NCI-H460 (cell line): ENCODE measurements at places on chromosomes 1 and 21. TPM values are rescaled to one million over a fixed set of nuclear protein-coding genes. Genes with fewer than 3 reads are reported as not detected.

GRCh38 chr1:17403081-17403480, 31.1 kb downstream of the PADI6 start:
- no peak for DNase-seq

- no peak for DNase-seq
Observed at GRCh38 chr1:5708346-5709245, 283.6 kb downstream of the NPHP4 start.

- DNase-seq: no peak
Observed at GRCh38 chr1:238205045-238205662, 314.4 kb upstream of the ZP4 start.

DNA sequence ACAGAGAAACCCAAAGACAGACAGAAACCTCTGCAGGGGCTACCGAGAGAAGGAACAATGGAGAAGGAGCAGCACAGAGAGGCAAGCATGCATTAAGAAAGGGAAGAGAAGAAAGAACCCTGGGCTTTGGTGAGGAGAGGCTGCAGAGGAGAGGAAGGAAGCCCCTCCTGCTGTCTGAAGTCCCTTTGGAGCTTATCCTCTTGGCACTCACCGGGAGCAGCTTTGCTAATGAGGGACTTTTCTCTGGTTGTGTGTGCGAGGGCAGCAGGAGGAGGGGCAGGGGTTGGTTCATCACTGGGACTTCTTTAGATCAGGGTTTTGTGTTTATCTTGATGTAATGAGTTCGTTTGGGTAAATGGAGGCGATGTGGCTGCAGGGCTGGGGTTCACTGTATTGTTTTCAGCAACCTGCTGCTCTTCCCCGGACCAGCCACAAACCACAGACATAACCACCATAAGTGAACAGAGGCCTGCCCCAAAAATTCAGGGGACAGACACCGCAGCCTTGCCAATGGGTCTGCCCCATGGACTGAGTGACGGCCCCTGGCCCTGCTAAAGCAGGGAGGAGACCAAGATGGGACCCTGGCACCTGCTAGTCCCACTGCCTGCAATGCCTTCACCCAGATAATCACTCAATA, 100.6 kb downstream of the KCND3 start:
- DNase-seq: no peak

DNA sequence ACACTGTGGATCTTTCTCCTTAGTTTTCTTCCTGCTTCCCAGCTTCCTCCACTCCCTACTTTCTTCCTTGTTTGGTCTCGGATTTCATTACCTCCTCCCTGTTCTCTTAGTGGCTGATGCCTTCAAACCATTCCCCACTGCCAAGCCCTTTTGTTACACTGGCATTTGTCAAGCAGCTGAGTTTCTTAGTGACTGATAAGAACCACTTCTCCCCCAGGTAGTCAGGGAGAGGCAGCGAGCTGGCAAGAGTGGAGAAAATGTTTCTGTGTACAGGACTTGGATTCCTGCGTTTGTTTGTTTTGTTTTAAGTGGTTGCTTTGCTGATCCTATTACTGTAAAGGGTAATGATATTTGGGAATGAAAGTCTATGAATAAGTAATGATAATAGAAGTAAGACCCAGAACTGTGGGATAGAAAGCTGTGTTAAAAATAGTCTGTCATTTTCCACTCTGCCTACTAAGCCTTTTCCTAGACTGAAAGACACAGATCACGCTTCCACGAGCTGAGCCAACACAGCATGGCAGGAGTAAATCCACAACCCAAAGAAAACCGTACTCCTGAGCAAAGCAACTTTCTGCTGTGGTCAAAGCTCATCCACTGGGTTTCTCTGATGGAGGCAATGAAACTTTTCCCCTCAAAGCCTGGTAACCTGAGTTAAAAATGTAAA, 10.1 kb upstream of the SERTAD4 start:
- no peak for DNase-seq

- no peak for DNase-seq
Observed at GRCh38 chr1:43814401-43814800, 107.1 kb downstream of the ST3GAL3 start.

GRCh38 chr1:97384294-97384968, 536.4 kb downstream of the DPYD start:
- no peak for DNase-seq

DNA sequence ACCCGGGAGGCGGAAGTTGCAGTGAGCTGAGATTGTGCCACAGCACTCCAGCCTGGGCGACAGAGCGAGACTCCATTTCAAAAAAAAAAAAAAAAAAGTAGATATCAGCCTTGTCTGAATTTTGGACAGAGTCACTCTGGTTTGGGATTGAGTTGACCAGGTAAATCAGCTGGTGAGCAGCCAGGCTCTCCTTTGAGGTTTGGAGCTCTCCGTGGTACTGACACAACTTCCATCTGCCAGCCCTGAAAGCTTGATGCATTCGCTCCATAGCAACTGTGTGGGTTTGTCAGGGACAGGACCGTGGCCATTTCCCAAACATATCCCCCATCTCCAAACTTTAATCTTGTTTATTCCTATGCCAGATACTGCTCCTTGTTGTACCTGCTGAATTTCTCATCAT, 155.2 kb downstream of the DMRTA2 start:
- peak; percentile 22 for DNase-seq

DNA sequence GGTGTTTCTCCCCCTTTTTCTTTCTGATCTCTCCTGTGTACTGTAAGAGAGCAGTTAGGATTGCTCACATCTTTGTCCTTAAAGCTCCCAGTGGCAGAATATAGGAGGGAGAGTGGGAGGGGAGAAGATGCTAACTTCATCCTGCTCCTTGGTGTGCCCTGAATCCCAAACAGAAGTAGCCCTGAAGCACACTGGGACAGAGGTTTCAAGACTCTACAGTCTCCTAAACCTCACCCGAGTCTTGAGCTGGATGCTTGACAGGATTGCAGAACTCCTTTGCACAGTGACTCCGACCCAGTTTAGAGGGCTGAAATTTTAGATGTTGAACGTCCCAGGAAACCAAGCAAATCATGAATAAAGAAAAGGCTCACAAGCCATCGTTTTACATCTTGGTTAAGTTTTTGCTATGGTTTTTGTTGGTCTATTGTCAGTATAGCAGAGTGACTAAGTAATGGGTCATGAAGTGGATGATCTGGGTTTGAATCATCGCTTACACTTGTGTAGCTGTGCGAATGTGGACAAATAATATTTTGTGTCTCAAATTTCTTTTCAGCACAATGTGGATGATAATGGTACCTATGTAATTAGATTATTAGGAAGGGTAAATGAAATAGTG, 37.5 kb downstream of the XCL2 start:
- DNase-seq: no peak

GRCh38 chr1:167551362-167551761, 2.2 kb downstream of the CREG1 start:
- DNase-seq: no peak

Gene HORMAD1
- total RNA-seq: 10.2 and 14.6 TPM in 2 replicates

Gene HAPLN2
- total RNA-seq: 0.52 TPM in 1 of 2 replicates, not detected in the other

Gene SDF4
- 81.0 and 83.6 TPM in 2 replicates for total RNA-seq

Gene ZMYM4
- total RNA-seq: 19.4 and 24.9 TPM in 2 replicates

Gene KLHDC7A
- not detected in 2 replicates for total RNA-seq

Gene TMEM54
- total RNA-seq: 5.3 and 6.1 TPM in 2 replicates

Gene CFAP107
- total RNA-seq: not detected in 2 replicates
